ENCODE measurements at places on chromosomes 4 and X.

DNA sequence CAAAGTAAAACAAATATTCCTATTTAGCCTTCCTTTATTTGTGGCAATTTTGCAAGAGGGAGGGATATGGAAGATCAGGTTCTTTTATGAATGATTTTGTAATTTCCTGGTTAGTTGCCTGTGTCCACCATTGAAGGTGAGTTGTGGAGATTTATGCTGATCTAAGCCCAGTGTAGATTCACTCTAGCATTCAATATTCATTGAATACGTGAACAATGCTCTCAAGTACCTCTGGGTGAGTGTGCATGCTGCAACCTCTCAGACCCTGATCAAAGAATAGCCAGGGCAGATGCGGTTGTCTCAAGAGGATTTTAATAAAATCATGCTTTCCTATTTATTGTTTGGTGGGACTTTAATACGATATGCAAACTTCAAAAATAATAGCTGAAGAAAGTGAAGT lies 628.4 kb downstream of the SPRY1 start:
- no peak for DNase-seq

DNA sequence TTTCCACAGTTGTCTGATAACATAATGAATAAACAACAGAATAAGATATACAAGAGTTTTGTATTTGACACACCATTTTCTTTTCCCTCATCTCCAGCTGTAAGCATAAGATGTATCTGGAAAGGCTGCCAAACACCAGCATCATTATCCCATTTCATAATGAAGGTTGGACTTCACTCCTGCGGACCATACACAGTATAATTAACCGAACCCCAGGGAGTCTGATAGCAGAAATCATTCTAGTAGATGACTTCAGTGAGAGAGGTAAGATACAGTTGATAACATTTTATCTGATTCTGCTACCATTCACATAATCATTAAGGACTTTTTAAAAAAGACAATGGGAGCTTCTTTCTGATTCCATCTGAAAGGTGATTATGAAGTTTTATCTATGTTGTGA lies 535.2 kb downstream of the GALNTL6 start:
- DNase-seq: no peak

DNA sequence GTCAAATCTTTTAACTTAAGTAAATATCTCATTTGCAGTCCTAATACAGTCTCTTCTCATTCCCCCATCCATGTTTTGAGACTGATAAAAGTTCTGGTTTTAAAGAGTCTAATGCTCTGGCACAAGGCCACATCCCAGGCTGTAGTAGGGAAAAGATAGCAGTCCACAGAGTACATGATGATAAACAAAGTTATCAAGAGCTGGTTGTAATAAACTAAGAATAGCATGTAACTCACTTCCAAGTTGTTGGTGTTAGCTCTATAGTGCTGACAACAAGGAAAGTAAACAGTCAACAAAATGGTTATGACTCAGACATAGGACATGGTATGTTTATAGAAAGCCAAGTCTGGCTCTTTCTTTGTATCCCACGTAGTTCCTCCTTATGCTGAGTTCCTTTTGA lies 21.8 kb upstream of the AREG start:
- no peak for DNase-seq

- DNase-seq: no peak
Observed at GRCh38 chr4:189497516-189497915, 443.2 kb upstream of the FRG1 start.

Data from stimulated activated CD4-positive, alpha-beta T cell treated with anti-CD3 and anti-CD28 coated beads, Interleukin-4, amount 100 ng/mL, for 4 hours (primary cell).